Neural crest cell (in vitro differentiated cells): ENCODE measurements at places on chromosomes 12 and 14. TPM values are rescaled to one million over a fixed set of nuclear protein-coding genes. Genes with fewer than 3 reads are reported as not detected.

The FAR2 gene
- 13.3 and 13.6 TPM in 2 replicates for total RNA-seq

DNA sequence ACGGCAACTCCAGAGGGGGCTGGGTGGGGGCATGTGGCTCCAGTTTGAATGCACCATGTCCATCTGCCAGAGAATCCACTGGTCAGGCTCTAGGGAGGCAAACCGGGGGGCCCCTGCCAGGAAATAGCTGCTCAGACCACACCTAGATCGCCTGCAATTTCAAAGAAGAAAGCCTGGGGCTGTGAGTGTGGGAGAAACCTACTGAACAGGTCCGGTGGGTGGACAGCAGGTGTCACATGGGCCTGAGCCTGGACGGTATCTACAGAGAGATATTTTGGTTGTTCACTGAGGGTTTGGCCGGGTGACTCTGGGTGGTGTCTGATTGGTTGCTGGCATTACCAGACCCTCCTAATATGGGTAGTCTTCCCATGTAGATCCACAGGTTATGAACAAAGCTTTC lies 32.0 kb downstream of the DAO start:
- no peaks in the 10 kb centered on the region for H3K36me3 ChIP-seq
- no peak overlapping the region for H3K27ac ChIP-seq
- no peak for DNase-seq
- peaks cover 4% of the 10 kb centered on the region for H3K27me3 ChIP-seq

DNA sequence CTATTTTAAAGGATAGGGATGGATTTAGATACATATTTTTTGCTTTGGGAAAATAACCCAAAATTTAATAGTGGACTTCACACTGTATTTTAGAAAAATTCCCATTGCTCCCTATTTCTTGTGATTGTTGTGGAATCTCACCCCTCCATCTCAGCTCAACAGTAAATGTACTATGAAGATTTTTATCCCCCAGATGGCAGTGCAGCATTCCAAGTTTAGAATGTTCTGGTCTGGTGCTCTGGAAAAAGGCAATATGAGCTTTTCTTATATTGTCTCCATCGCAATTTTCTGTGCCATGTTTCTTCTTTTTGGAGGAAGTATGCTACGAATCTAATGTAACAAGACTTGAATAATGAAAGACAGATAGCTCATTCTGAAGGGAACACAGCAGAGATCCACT lies 471.7 kb upstream of the SYT1 start:
- DNase-seq = no peak
- no peaks in the 10 kb centered on the region for H3K36me3 ChIP-seq
- no peak overlapping the region for H3K4me3 ChIP-seq
- no peaks in the 10 kb centered on the region for H3K27me3 ChIP-seq

GRCh38 chr12:118544569-118544968 lies 168.2 kb downstream of the SUDS3 start:
- H3K36me3 ChIP-seq = no peaks in the 10 kb centered on the region
- no peak overlapping the region for H3K27ac ChIP-seq
- no peak overlapping the region for H3K4me3 ChIP-seq
- H3K4me1 ChIP-seq = no peaks in the 10 kb centered on the region
- H3K27me3 ChIP-seq = no peaks in the 10 kb centered on the region

DNA sequence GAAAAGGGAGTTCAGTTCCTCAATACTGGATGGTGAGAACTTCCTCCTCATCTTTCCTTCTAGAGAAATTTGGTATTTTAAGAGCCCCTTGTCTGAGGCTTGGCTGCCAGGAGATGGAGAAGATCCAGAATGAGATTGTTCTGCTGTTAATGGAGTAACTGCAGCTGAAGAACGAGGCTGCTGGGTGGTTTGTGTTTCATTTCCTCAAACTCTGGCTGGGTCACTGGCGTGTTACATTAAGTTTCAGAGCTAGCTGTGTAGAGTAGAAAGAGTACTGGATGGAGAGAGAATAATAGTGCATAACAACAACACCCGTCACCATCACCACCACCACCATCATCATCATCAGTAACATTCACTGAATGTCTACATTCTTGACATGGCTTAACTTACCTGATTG lies 325.0 kb upstream of the TBX3 start:
- H3K4me1 ChIP-seq = peaks cover 33% of the 10 kb centered on the region
- H3K4me3 ChIP-seq = no peak overlapping the region
- no peak overlapping the region for H3K27ac ChIP-seq
- DNase-seq = no peak

The PROX2 gene
- total RNA-seq = not detected in 2 replicates

- H3K4me3 ChIP-seq = no peak overlapping the region
- no peaks in the 10 kb centered on the region for H3K36me3 ChIP-seq
- H3K4me1 ChIP-seq = no peaks in the 10 kb centered on the region
- peaks cover 17% of the 10 kb centered on the region for H3K27me3 ChIP-seq
These were observed 302.3 kb upstream of the TBX3 start for GRCh38 chr12:114986178-114986714.

DNA sequence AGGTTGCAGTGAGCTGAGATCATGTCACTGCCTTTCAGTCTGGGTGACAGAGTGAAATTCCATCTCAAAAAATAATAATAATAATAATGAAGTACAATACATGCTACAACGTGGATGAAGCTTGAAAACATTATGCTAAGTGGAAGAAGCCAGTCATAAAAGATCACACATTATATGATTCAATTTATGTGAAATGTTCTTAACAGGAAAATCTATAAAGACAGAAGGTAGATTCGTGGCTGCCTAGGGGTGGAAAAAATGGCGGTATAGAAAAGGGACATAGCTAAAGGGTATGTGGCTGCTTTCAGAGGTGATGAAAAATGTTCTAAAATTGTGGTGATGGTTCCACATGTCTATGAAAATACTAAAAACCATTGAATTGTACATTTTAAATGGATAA lies 41.0 kb upstream of the AMIGO2 start:
- no peaks in the 10 kb centered on the region for H3K27me3 ChIP-seq
- no peak overlapping the region for H3K4me3 ChIP-seq
- H3K4me1 ChIP-seq = peaks cover 24% of the 10 kb centered on the region
- DNase-seq = no peak
- H3K36me3 ChIP-seq = no peaks in the 10 kb centered on the region
- no peak overlapping the region for H3K27ac ChIP-seq

The CLEC4D gene
- not detected in 2 replicates for total RNA-seq

DNA sequence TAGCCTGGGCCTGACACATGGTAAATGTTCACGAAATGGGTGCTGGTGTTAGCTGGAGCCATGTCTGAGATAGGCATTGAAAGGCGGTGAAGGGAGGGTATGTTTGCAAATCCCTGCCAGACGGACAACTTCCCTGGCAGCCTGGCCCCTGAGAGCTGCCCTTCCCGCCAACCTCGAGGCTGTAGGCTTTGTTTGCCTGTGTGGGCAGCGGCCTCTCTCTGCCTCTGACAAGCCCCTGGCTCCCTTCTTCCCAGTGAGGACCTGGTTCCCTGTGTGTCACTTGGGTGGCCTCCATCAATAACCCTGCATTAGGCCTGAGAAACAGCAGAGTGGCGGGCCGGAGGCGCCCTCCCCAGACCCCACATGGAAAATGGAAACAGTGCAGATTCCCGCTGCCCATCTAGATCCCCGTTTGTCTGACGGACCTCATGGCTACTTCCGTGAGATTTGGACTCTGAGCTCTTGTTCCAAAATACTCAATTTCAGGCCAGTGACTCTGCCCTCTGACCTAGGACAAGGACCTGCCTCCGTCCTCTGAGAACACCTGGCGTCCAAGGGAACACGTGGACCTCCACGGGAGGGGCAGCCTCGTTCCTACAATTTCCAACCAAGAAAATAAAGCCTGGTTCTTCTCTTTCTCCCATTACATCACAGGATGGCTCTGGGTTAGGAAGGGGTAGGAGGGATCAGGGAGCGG lies 325.5 kb downstream of the DPF3 start:
- H3K36me3 ChIP-seq = no peaks in the 10 kb centered on the region
- no peak overlapping the region for H3K27ac ChIP-seq
- no peak for DNase-seq
- no peak overlapping the region for H3K4me3 ChIP-seq
- no peaks in the 10 kb centered on the region for H3K27me3 ChIP-seq
- H3K4me1 ChIP-seq = no peaks in the 10 kb centered on the region

- no peak overlapping the region for H3K27ac ChIP-seq
- H3K4me1 ChIP-seq = peaks cover 7% of the 10 kb centered on the region
- H3K36me3 ChIP-seq = no peaks in the 10 kb centered on the region
- DNase-seq = no peak
These were observed 4.3 kb upstream of the MYF6 start for GRCh38 chr12:80702889-80703805.

DNA sequence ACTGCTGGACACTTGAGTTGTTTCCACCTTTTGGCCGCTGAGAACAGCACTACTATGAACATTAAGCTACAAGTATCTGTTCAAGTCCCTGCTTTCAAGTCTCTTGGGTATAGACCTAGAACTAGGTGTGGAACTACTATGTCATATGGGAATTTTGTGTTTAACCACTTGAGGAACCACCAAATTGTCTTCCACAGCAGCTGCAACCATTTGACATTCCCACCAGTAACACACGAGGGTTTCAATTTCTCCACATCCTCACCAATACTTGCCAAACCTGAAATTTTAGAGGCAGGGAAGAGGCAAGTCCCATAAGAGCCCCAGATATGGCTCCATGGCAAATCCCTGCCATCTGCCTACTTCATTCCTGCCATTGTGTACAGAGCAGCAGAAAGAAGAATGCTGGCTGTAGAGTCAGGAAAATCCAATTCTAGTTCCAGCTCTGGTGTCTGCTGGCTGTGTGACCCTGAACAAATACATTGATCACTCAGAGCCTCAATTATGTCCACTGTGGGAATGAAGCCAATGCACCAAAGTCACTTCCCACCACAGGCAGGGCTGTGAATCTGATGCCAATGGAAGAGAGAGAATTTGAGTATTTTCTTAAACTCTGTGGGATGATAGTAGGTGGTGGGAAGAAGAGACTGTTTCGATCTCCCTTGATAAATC lies 17.8 kb downstream of the PITPNM2 start:
- H3K27me3 ChIP-seq = no peaks in the 10 kb centered on the region
- no peak for DNase-seq
- H3K36me3 ChIP-seq = peaks cover 2% of the 10 kb centered on the region
- H3K4me3 ChIP-seq = no peak overlapping the region
- H3K27ac ChIP-seq = no peak overlapping the region

DNA sequence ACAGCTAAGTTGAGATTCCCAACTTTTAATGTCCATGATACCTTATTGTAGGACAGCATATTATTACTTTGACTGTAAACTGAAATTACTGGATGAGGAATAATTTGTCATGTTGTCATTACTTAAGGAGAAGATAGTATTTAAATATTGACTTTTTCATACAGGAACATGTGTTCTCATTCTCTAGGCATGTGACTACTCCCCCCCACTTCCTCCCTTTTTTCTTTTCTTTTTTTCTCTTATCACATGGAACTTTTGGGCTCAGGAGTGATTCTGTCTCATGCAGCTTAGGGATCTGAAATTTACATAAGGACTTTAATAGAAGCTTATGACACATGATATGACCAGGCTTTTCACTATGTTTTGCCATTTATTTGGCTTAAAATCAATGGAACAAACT lies 127.7 kb upstream of the SLCO1C1 start:
- no peak overlapping the region for H3K27ac ChIP-seq
- no peaks in the 10 kb centered on the region for H3K27me3 ChIP-seq
- H3K4me1 ChIP-seq = no peaks in the 10 kb centered on the region
- no peak overlapping the region for H3K4me3 ChIP-seq

The OTOGL gene
- 0.12 and 0.18 TPM in 2 replicates for total RNA-seq

DNA sequence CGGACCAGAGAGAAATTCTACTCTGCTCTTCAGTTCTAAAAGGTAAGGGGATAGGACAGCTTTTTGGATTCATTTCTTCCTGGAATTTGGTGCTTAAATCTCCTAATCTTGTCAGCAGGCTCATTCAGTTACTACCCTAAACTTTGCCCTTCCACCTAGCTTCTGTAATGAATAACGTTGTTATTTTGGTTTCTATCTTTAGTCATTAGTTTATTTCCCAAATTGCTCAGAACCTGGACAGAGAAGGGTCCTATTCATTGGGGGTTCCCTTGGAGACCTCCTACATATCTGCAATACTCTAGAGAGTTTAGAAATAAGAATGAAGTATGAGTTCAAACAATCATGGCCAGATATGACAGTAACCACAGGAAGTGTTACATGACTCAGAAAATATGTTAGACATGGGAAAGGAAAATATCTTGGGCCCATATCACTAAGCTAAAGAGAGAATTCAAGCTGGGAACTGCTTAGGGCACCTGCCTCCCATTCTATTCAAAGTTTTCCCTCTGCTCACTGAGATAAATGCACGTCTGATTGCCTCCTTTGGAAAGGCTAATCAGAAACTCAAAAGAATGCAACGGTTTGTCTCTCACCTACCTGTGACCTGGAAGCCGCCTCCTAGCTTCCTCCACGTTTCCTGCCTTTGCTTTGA lies 87.9 kb downstream of the GAS2L3 start:
- H3K27ac ChIP-seq = no peak overlapping the region
- H3K27me3 ChIP-seq = no peaks in the 10 kb centered on the region
- no peak for DNase-seq
- no peak overlapping the region for H3K4me3 ChIP-seq
- H3K36me3 ChIP-seq = no peaks in the 10 kb centered on the region

The DTX3 gene
- 74.7 and 75.6 TPM in 2 replicates for total RNA-seq

The REC8 gene
- 160 and 163 TPM in 2 replicates for total RNA-seq

DNA sequence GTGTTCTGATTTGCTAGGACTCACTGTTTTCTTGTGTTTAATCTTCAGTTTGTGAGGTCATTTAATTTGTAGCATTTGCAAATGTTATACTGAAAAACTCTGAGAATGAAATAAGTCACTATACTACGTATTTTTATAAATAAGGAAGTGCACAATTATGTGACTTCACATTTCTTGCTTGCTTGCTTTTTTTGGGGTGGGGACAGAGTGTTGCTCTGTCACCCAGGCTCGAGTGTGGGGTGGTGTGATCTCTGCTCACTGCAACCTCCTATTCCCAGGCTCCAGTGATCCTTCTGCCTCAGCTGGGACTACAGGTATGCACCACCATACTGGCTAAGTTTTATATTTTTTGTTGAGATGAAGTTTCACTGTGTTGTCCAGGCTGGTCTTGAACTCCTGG lies 32.7 kb downstream of the RBM25 start:
- no peak for DNase-seq
- H3K4me1 ChIP-seq = no peaks in the 10 kb centered on the region
- H3K27me3 ChIP-seq = no peaks in the 10 kb centered on the region
- peaks cover 27% of the 10 kb centered on the region for H3K36me3 ChIP-seq

DNA sequence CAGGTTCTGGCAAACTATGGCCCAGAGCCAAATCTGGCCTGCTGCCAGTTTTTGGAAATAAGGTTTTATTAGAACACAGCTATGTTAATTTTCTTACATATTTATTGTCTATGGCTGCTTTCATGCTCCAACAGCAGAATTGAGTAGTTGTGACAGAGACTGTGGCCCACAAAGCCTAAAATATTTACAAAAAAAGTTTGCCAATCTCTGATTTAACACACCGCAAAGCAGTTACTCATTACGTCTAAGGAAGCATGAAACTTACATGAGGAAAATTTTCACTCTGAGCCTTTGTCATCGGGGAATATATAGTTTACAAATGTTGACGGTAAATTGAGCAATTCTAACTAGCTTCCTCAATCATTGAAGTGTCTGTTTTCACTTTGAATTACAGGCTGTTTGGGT lies 96.5 kb downstream of the UNC79 start:
- H3K4me3 ChIP-seq = no peak overlapping the region
- H3K27ac ChIP-seq = no peak overlapping the region
- no peaks in the 10 kb centered on the region for H3K4me1 ChIP-seq
- no peak for DNase-seq

The CCDC38 gene
- total RNA-seq = 0.18 TPM in 1 of 2 replicates, not detected in the other
